ENCODE measurements at places on chromosomes 2 and 18.
A peak's percentile ranks its signal among the peaks of the same experiment; 100 is the strongest.

GRCh38 chr2:23826040-23826439 lies 100.9 kb downstream of the ATAD2B start:
- DNase-seq: no peak

DNA sequence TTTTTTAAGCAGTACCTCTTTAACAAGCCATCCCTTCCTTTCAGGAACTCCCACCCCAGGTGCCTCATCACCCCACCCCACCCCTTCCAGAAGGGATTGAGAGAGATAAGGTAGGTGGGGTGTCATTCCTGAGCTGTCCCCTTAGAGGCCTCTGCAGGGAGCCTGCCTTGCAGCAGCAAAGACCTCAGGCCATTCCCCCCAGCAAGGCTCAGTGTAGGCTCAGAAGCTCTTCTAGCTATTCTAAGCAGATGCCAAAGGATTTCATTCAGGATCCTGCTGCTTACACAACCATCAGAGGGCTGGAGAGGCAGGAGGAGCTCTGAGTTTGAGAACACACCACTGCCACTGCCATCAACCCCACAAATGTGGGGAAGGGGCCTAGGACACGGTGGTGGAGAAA lies 5.8 kb upstream of the FIGLA start:
- DNase-seq: no peak

DNA sequence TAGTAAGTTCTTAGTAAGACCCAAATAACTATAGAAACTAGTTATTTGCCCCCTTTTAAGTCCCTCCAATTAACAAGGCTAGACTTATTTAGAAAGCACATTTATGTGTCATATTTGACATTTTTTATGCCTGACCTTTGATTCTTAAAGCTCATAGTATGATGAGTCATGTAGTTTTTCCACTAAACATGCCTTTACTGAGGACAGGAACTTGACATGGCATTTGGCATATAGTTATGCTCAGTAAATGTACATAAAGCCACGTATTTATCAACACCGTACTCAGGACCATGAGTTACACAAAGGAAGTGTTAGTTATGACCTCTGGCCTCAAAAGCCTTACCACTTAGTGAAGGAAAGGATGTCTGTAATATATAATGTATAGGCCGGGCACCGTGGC lies 78.9 kb downstream of the GNAL start:
- DNase-seq: no peak

GRCh38 chr2:150426315-150426714 lies 61.2 kb downstream of the RND3 start:
- DNase-seq: no peak

DNA sequence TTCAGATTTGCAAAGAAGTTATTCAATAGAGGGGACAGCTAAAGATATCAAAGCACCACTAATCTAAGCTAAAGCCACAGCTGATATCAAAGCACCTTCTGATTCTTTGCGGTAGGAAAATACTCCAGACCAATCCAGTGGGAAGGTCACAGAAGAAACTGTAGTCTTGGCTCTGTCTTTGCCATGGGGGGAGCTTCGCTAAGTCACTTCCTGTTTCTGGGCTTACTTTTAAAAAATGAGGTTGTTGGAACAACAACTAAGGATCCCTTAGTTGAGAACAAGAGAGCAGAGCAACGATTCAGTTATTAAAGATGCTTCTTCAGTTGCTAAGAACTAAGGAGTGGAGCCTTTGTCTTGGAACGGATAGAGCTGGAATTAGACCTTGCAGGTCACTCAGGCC lies 12.2 kb downstream of the LPIN1 start:
- DNase-seq: no peak

DNA sequence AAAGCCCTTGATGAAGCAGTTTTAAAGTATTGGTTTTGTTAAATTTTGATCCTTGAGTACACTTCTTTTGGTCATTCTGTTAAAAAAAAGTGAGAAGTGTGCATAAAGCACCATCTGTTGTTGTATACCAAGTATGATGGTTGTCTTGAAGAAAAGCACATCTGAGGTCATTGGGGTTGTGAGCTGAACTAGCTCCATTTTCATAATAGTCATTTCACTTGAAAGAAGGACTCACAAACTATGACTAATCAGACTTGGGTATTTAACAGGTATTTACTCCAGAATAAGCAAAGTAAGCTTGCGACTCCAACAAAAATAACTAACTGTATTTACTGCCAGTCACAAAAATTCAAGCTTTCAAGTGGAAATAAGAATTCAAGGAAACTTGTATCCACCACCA lies 35.1 kb downstream of the CHN1 start:
- DNase-seq: no peak

GRCh38 chr2:209942936-209943605 lies 59.4 kb upstream of the RPE start:
- DNase-seq: no peak

DNA sequence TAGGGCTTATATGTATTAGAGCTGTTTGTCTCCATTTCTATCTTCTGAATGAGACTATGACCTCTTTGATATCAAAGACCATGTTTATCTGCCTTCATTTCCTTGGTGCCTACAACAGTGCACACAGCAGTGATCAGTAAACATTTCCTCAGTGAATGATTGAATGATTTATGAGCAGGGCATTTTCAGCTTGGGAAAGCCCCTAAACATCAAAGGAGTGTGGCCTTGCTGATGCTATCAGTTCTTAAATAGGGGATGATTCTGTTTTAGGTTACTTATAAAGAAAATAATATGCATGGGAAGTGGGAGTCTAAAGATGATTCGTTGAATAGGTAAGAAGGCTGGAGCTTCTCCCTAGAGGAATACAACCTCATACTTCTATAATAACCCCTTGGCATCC lies 425.3 kb downstream of the ZNF521 start:
- DNase-seq: no peak

GRCh38 chr2:236993286-236993685 lies 92.4 kb upstream of the COPS8 start:
- no peak for DNase-seq

- DNase-seq: no peak
Measured at GRCh38 chr2:12102679-12103078, 356.2 kb downstream of the LPIN1 start.

DNA sequence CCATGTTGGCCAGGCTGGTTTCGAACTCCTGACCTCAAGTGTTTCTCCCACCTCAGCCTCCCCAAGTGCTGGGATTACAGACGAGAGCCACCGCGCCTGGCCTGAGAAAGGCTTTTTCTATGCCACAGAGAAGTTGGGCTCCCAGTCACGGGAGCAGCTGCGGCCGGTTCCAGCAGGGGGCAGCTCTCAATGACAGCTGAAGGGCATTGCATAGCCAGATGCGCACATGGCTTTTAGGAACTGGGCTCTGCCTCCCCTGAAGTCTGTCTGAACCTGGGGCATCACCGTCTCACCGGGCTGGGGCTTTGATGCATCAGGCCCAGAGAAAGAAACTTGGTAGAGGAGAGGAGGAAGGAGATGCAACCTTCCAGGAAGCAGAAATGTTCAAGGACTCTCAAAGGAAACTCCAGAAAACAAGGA lies 84.2 kb upstream of the LAPTM4A start:
- DNase-seq: peak; percentile 53
